Activated CD4-positive, CD25-positive, alpha-beta regulatory T cell (primary cell): ENCODE measurements at places on chromosomes 2 and 18.

- DNase-seq: no peak
Measured at GRCh38 chr18:49682173-49682802, 120.4 kb downstream of the LIPG start.

- DNase-seq: no peak
Measured at GRCh38 chr18:48662011-48662661, 123.3 kb downstream of the CTIF start.

DNA sequence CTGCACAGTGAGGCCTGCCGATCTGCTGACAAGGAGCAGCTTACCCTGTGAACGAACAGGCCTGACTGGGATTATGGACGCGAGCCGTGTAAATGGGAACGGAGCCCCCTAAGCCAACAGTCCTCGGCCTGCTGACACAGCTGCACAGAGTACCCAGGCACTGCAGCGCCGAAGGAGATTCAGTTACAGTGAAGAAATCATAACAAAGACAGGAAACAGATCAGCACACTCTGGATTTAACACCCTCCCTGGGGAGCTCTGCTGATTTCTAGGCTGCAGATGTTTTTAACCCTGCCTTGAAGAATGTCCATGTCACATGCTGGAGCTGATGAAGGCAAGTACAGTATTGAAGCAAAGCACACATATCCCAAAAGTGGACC lies 43.4 kb downstream of the COLEC12 start:
- DNase-seq: no peak

GRCh38 chr2:47528874-47529273 lies 125.9 kb downstream of the MSH2 start:
- no peak for DNase-seq

- DNase-seq: no peak
Measured at GRCh38 chr2:168241208-168241607, 6.2 kb downstream of the STK39 start.

DNA sequence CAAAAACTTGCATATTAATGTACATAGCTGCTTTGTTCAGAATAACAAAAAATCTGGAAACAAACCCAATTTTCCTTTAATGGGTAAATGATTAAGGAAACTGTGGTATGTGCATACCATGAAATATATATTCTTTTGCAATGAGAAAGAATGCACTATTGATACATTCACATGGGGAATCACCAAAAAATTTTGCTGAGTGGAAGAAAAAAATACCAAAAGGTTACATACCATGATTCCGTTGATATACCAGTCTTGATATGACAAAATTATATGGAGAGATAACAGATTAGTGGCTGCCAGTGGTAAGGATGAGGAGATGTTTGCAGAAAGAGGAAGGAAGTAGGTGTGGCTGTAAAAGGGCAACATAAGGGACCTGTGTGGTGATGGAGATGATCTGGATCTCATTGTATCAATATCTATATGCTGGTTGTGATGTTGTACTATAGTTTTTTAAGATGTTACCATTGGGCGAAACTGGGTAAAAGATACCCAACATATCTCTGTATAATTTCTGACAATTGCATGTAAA lies 54.6 kb upstream of the BCL2L11 start:
- no peak for DNase-seq

- no peak for DNase-seq
Measured at GRCh38 chr2:10366601-10367270, 64.0 kb downstream of the HPCAL1 start.

DNA sequence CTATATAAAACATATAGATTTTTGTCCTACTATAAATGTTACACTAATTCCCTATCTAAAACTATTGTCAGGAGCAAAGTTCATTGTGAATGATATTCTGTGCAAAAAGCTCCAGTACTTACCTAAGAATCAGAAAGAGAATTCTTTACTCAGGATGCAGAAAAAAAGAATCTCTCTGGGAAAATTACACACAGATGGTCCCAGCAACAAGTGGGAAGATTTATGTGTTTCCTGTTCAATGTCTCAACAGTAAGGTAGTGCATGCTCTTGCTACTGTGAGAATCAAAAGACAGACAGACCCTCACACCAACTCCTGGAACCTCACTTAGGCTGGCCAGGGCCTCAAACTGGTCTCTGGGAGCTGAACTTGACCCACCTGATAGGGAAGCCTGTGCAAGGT lies 11.2 kb upstream of the NAPG start:
- DNase-seq: no peak

- DNase-seq: no peak
Measured at GRCh38 chr2:45919160-45919650, 267.7 kb downstream of the PRKCE start.

DNA sequence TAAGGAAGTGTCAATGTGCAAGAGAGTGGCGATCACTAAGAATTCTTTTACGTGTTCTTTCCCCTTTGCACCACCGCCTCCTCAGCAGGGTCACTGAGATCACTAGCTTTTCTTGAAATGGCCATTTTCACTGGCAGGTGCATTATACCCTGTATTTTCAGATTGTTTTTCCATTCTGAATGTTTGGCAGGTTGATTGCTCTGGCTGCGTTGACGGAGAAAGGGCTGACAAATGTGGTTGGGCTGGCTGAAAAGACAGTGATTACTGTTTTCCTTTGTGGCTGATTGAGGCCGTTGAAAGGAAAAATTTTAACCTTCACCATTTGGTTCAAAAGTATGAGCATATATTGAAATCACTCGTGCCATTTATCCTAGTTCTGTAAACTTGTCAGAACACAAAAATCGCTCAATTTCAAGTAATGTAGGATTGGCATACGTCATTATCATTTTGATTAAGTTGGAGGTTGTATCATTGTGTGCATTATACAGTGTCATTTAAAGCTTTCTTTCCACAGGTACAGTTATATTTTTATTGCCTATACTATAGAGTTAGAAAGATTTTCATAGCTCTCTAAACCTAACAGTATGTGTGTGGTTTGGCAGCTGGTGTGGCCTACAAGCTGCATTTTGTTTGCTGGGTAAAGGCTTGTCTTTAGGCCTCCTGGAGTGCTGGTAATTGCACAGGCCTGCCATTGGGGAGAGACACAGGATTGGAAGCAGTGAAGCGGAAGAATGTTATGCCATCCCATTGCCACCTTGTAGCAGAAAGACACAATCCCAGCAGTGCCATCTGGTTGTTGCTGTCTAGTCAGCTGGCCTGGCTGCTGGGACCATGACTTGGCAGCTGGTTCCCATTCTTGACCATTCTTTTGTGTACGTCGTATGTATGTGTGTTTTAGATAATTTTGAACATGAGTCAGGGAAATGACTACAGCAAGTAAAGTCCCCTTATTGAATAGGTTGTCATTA lies 36.7 kb downstream of the DYNC1I2 start:
- no peak for DNase-seq

DNA sequence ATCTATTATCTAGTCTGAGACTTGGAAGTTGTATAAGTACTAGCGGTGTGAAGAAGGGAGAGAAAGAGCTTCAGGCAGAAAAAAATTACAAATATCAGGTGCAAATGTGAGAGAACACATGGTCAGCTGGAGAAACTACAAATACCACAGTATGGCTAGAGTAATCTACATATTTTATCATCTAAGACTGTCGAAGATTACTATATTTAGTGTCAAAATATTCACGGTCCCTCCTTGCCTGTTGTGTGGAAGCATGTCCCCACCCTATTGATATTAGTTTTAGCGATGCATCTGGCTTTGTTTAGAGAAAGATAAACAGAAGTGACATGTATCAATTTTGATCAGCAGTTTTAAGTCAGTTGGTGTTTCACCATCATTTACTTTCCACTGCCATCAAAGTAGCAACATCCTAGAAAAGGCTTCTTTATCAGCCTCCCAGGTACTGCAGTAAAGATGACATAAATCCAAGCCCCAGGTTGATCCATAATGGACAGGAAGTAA lies 90.5 kb upstream of the ITGA4 start:
- DNase-seq: no peak

GRCh38 chr2:174587579-174587978 lies 10.0 kb downstream of the WIPF1 start:
- no peak for DNase-seq
